Stimulated activated CD8-positive, alpha-beta memory T cell treated with anti-CD3 and anti-CD28 coated beads, Interleukin-7, amount 100 ng/mL, for 4 hours (primary cell): ENCODE measurements at places on chromosomes 7 and 10.
A peak's percentile ranks its signal among the peaks of the same experiment; 100 is the strongest.

GRCh38 chr7:157969995-157970394 lies 617.6 kb downstream of the PTPRN2 start:
- DNase-seq = no peak

DNA sequence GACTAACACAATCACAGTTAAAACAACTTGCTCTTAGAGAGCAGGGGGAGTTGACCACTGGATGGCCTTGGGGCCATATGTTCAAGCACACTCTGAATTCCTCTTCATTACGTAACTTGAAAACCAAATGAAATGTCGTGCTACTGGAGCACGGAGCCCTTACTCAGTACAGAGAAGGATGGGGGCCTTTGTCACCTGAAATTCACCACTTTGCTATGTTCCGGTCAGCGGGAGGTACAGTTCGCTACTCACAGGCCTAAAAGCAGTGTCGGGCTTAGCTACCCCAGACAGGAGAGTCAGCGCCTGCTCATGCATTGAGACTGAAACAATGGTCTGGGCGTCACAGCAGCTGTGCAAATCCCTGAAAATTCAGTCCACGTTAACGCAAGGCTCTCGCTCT lies 39.6 kb downstream of the GLI3 start:
- no peak for DNase-seq

- peak; percentile 40 for DNase-seq
Measured at GRCh38 chr7:128209229-128210035, 31.6 kb upstream of the LEP start.

GRCh38 chr10:100710151-100710871 lies 35.1 kb upstream of the PAX2 start:
- no peak for DNase-seq

- DNase-seq = no peak
Measured at GRCh38 chr7:50475340-50475739, 25.2 kb upstream of the FIGNL1 start.
